ENCODE measurements at places on chromosomes 5 and 9.

GRCh38 chr5:40552981-40553380, 126.7 kb upstream of the PTGER4 start:
- DNase-seq, result no peak

- peak; percentile 75 for DNase-seq
Observed at GRCh38 chr9:4555236-4555635, 65.0 kb downstream of the SLC1A1 start.

- no peak for DNase-seq
Observed at GRCh38 chr5:147859962-147860640, 18.4 kb upstream of the SCGB3A2 start.

DNA sequence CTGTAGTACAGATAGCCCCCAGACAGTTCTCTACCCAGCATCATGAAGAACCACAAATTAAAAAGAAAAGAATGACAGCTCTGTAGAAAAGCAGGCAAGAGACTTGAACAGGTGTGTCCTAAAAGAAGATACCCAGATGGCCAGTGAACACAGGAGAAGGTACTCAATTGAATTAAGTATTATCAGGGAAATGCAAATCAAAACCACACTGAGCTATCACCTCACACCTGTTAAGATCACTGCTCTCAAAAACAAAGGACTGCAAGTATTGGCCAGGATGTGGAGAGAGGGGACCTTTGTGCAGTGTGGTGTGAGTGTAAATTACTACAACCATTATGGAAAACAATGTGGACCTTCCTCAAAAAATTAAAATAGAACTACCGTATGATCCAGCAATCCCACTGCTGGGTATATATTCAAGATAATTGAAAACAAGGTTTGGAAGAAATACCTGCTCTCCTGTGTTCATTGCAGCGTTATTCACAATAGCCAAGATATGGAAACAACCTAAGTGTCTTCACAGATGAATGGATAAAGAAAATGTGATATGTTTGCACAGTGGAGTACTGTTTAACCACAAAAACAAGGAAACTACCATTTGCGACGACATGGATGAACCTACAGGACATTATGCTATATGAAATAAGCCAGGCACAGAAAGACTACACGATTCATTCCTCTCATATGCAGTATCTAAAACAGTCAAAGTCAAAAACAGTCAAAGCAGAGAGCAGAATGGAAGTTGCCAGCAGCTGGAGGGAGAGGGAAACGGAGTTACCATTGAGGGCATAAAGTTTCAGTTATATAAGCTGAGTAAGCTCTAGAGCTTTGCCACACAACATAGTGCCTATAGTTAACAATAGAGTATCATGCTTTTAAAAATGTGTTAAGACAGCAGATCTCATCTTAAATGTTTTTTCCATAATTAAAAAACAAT, 102.6 kb downstream of the WNK2 start:
- no peak for DNase-seq

- DNase-seq, result no peak
Observed at GRCh38 chr5:122310889-122311288, 1.1 kb upstream of the SNCAIP start.

GRCh38 chr9:137650259-137650658, 31.5 kb downstream of the EHMT1 start:
- no peak for DNase-seq

Measured in pulmonary artery endothelial cell (primary cell).